Glomerular endothelial cell (primary cell): ENCODE measurements at places on chromosomes 4 and X. TPM values are rescaled to one million over a fixed set of nuclear protein-coding genes. Genes with fewer than 3 reads are reported as not detected.

FANCB gene
- 1.5 TPM in 2 replicates for total RNA-seq

BEND4 gene
- 0.53 and 1.7 TPM in 2 replicates for total RNA-seq

EDA2R gene
- total RNA-seq = 7.0 and 7.6 TPM in 2 replicates

CFI gene
- total RNA-seq = 45.9 and 61.9 TPM in 2 replicates

SPANXB1 gene
- total RNA-seq = not detected in 2 replicates

MTNR1A gene
- not detected in 2 replicates for total RNA-seq

OTC gene
- total RNA-seq = not detected in 2 replicates

DDIT4L gene
- total RNA-seq = 0.58 and 6.9 TPM in 2 replicates

KCND1 gene
- 0.78 and 1.3 TPM in 2 replicates for total RNA-seq

UCP1 gene
- not detected in 2 replicates for total RNA-seq

NPY2R gene
- not detected in 2 replicates for total RNA-seq
